Activated CD8-positive, alpha-beta memory T cell treated with anti-CD3 and anti-CD28 coated beads, Interleukin-2, amount 10 ng/mL, durations not matched to agents 7 days and 5 days (primary cell): ENCODE measurements at places on chromosomes 3 and 15. TPM values are rescaled to one million over a fixed set of nuclear protein-coding genes. Genes with fewer than 3 reads are reported as not detected.
A peak's percentile ranks its signal among the peaks of the same experiment; 100 is the strongest.

Gene PARP9
- total RNA-seq = 91.8 TPM

Gene NTRK3
- not detected for total RNA-seq

Gene HYAL2
- 7.4 TPM for total RNA-seq

Gene ATP13A4
- total RNA-seq = 3.7 TPM

Gene RAF1
- total RNA-seq = 96.8 TPM

Gene EPHB1
- 0.35 TPM for total RNA-seq

Gene SLC22A13
- total RNA-seq = 0.47 TPM

Gene GATM
- total RNA-seq = 2.7 TPM

Gene BLOC1S6
- 33.6 TPM for total RNA-seq

Gene CADPS
- not detected for total RNA-seq

Gene PPIP5K1
- total RNA-seq = 33.5 TPM

Gene ZBED2
- 90.6 TPM for total RNA-seq

GRCh38 chr3:194166682-194167479 lies 30.9 kb downstream of the HES1 start:
- DNase-seq = no peak

DNA sequence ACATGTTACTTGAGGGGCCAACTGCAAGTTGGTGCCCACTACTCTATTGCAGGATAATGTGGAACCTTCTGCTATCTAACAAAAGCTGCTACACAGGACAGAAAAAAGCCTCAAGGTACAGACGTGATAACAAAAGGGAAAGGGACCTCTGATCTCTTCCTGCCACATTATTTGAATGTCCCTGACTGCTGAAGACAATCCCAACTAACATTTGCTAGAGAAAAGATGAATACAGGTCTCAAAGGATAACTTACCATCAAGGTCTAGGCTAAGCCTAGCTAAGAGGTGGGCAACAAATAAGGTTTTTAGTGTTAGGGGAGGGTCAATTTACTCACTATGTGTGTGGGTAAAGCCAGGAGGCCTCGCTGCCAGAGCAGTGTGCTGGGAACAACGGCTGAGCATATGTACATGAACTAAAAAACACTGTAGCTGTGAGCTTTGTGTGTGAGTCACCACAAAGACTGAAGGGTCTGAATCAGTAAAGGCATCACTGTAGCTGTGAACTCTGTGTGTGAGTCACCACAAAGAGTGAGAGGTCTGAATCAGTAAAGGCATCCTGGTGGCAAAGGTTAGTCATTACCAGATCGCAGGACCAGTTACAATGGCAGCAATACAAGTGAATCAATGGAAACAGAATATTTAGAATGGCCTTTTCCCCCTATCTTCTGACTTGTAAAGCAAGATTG lies 111.7 kb downstream of the LMLN start:
- peak; percentile 76 for DNase-seq

DNA sequence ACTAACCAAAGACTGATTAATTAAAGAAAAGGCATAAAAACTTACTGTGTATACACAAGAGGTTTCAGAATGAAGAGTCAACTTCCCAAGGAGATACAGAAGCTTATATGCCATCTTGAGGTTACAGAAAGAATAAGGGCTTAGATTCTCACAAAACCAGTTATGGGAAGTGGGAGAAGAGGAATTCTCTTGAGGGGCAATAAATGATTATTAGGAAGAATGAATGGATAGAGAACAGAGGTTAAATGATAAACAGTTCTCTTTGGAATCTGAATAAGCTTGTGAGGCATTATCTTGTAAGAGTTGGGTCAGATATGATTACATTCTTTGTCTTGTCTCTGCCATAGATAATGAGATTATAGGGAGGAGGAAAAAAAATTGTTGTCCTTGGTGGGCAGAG lies 126.7 kb upstream of the SPATA16 start:
- DNase-seq = no peak

DNA sequence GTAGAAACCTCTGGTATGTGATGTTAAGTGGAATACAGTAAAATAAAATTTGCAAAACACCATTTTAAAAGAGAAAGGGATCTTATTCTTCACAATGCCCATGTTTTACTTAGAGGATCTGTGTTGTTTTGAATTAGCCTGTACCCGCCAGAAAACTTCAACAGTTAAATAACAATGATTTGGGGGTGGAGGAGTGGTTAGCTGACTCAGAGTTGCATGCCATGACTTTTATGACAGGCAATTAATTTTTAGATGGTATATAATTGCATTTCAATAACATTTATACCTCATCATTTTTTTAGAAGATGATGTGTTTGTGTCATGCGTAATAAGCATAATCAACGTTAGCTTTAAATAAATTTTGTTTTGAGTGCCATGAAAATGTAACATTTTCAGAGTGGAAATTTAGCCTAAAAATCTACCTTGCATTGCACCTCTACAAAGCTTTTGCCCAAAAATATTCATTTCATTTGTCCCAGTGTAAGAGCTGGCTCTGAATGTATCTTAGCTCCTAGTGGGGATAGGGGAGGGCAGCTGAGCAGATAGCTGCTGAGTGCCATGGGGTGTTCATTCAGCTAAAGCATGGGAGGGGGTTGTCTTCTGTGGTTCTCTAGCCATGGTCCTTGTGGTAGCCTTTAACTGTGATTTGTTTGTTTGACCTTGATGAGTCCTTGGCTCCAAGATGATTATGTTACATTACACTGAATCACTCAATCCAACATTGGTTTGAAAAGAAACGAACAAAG lies 379.8 kb downstream of the LPP start:
- no peak for DNase-seq

DNA sequence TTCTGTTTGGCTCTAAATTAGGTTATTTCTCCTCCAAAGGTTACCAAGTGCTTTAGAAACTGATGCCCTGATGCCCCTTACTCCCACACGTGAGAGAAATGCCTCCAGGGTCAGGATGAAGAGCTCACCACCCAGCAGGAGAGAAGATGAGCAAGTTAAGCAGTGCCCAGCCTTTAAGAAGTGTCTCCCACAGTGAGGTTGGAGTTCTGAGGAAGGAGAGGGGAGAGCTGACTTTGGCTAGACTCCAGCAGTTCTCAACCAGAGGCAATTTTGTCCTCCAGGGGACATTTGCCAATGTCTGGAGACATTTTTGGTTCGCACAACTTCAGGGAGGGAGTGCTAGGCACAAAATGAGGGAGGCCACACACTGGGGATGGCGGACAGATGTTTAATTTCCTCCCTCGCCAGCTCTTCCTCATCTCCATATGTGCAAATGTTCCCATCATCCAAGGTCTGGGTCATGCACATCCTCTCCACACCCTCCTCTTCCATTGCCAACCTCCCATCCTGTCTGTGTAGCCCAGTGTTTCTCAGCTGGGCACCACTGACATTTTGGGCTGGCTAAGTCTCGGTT lies 50.6 kb upstream of the SLC7A14 start:
- DNase-seq = no peak

- no peak for DNase-seq
Observed at GRCh38 chr3:188234132-188234531, 80.2 kb downstream of the LPP start.

DNA sequence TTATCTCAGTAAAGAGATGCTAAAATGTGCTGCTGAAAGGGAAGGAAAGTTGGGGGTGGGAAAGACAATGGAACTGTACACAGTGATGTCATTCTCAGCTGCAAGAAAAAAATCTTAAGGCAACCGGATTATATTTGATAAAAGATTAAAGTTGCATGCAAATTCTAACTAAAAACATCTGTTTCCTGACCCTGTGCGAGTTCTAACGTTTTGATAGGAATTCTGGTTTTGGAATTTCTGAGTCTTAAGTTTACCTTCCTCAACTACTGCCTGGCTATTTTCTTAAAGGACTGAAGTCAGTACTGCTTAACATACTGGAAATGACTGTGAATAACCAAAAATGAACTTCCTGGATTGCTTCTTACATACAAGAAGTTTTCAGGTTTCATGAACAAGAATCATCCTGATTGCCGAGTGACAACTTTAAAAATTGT lies 115.5 kb downstream of the SLC25A26 start:
- DNase-seq = no peak

- DNase-seq = peak; percentile 9
Observed at GRCh38 chr15:88653200-88654064, 14.6 kb downstream of the ISG20 start.

- DNase-seq = no peak
Observed at GRCh38 chr15:42483677-42484076, 7.3 kb downstream of the ZNF106 start.

- no peak for DNase-seq
Observed at GRCh38 chr3:41394896-41395295, 195.6 kb downstream of the CTNNB1 start.

DNA sequence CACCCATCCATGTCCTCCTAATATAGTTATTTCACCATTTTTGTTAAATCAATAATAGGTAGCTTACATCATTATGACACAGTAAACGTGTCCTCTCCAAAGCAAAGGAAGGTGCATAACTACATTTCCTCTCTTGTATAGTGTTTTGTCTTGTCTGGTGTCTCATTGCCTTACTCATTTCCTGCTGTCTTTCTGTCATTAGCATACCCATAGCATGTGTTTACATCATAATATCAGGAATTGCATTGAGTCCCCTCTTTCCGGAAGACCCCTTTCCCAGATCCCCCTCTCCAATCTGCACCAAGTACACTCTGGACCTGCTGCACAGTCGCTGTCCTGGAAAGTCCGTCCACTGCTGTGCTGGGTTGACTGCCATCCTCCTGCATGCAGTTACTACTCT lies 47.9 kb downstream of the SOX14 start:
- DNase-seq = no peak

GRCh38 chr15:40618023-40618422 lies 24.0 kb downstream of the KNL1 start:
- DNase-seq = no peak

- no peak for DNase-seq
Observed at GRCh38 chr3:126186749-126187148, 6.4 kb upstream of the ALDH1L1 start.

DNA sequence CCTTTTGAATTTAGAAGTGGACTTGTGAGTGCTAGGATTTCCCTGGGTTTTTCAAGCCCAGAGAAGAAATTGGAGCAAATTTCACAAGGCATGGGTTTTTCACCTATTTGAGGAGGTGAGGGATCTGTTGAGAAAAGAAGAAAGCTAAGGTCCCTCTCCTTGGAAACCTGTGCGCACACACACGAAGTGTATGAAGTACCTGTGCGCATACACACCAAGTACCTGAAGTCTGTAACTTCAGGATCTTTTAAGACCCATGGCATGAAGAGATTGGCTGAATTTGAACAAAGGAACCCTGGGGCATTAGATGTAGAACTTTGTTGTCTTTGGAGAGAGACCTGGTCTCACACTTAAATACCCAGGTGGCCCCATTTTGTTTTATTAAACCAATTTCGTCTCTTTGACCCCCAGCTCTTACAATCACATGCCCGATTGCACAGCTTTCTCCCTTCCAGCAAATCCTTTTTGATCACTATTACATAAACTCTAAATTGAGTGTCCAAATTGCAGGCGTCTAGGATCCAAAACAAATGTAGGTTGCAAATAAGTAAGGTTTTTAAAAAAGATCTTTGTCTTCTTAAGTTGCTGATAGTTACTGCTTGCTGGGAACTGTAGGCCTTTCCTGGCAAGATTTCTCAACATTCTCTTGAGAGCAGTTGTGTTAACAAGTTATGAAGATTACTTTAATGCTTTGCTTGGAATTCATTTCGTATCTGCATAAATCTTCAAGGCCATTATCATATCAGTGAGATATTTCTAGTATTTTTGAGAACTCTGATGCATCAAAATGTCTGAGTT lies 64.3 kb downstream of the CMTM8 start:
- DNase-seq = no peak

GRCh38 chr15:71511796-71512681 lies 298.3 kb upstream of the NR2E3 start:
- no peak for DNase-seq

DNA sequence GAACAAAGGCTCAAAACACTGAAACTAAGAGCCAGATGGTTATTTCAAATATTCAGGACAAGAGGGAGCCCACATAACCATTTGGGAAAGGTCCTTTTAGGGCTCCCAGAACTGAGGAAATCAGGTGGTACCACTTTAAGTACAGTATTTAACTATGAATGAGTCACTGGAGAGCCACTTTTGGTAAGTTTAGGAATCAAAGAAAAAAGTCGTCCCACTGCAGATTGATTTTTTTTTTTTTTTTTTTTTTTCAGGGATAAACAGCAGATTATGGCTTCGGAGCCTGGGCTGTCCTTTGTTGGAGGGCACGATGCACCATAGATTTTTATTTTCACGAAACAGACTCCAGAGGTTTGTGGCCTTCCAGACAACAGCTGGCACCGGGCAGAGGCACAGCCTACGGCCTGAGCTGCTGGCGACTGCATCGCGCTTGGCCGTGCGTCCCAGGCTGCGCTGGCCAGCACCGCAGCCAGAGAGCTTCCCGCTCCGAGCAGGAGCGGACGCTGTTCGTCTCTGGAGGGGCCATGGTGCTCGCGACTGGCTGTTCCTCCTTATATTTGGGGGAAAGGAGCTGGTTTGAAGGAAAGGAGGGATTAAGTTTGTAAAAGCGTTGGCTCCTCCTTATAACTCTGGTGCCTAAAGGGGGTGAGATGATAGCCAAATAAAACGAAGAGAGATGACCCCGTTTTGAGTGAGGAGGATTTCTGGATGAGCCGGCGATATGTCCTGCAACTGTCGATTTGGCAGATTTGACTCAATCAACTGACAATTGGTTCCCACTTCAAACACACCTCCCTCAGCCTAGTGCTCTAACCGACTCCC lies 152.9 kb upstream of the GOLIM4 start:
- DNase-seq = no peak

- DNase-seq = no peak
Observed at GRCh38 chr3:40829876-40830275, 305.1 kb downstream of the ZNF621 start.

DNA sequence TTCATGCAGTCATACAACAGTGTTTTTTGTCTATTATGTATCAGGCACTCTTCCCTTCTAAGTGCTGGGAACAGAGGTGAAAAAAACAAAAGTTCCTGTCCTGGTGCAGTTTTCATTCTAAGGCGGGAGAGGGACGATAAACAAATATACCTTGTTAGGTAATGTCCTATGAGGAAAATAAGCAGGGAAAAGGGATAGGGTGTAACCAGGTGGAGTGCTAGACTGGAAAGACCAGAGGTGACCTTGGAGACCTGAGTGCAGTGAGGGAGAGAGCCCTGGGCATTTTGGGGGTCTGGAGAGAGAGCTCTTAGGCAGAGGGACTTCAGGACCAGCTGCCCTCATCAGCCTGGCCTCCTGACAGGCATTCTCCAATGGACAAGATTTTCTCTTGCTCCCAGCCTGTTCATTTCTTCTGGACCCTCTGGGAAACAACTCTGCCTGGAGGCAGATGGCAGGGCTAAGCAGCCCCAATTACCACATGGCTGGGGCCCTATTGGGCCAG lies 97.2 kb upstream of the TJP1 start:
- no peak for DNase-seq
